ENCODE measurements at places on chromosomes 13 and 19. TPM values are rescaled to one million over a fixed set of nuclear protein-coding genes. Genes with fewer than 3 reads are reported as not detected.
A peak's percentile ranks its signal among the peaks of the same experiment; 100 is the strongest.

The SAFB gene
- polyA plus RNA-seq, result 51.7 TPM

The ATP12A gene
- not detected for polyA plus RNA-seq

DNA sequence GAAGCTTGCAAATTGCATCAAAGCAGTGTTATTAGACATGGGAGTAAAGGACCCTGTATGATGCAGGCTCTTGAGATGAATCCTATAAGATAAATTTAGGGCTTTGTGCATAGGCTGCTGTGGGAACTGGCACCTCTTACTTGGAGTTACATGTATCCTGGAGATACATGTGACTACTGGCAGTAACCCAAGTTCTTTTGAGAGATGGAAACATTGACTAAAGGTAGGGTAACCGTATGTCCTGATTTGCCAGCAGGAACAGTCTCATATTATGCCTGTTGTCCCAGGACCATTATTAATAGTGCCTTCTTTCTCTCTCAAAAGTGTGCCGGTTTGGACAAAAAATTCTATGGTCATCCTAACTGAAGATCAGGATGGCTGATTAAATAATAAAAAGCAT is 195.4 kb downstream of the LACC1 start:
- no peak for DNase-seq

The FPR1 gene
- polyA plus RNA-seq, result 1.0 TPM

DNA sequence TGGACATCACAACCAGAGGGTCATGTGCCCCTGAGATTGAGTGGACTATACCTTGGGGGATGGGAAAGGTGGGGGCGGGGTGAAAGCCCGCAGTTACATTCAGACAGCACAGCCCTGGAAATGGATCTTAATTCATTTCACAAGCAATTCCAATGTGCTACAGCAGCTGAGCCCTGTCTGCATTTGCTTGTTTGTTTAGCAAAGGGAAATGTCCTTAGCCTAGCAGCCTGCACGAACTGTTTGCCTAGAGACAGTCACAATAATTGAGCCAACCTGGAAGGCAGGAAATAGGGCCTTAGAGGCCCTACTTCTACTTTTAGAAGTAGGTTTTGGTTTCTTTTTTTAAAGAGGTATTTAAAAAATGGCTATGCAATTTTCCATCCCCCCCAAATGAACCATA is 177.3 kb upstream of the KL start:
- peak; percentile 8 for DNase-seq

The VN1R2 gene
- not detected for polyA plus RNA-seq

The CCDC70 gene
- polyA plus RNA-seq, result not detected

- DNase-seq, result no peak
These were observed 700 bp downstream of the ZNF816 start for GRCh38 chr19:52961981-52962380.

- no peak for DNase-seq
These were observed 57.7 kb downstream of the ATP8A2 start for GRCh38 chr13:25429466-25429865.

The PCP2 gene
- not detected for polyA plus RNA-seq

- DNase-seq, result peak; percentile 90
These were observed at the start of gene SIX5 for GRCh38 chr19:45768984-45769782. TSS of gene SIX5 (minus strand) at chr19:45769252. CDS start at chr19:45768844, 408 bp downstream.

The EDNRB gene
- polyA plus RNA-seq, result not detected

GRCh38 chr13:27635266-27635665 is 13.6 kb downstream of the POLR1D start:
- DNase-seq, result no peak

- DNase-seq, result no peak
These were observed 16.2 kb downstream of the KRTDAP start for GRCh38 chr19:35474104-35474503.

DNA sequence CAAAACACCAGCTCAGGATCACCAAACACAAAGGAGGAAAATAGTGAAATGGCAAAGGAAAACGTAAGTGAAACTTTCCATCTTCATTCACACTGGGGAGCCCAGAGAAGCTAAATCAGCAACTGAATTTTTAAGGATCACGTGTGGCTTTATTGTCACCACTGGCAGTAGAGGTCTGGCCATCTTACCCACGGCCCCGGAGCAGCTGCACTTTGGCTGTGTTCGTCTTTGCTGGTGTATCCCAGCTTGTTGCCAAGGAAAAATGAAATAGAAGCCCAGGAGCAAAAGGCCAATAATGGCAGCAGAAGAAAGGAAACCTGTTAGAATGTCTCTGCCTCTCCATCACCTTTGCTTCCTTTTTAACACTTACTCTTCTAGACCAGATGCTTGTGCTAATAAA is 274.7 kb downstream of the FOXO1 start:
- no peak for DNase-seq

The MEIS3 gene
- polyA plus RNA-seq, result not detected

GRCh38 chr13:102907886-102908515 is 62.2 kb downstream of the ERCC5 start:
- no peak for DNase-seq

The SBK3 gene
- polyA plus RNA-seq, result not detected

GRCh38 chr13:89066868-89067466 is 1395.8 kb downstream of the SLITRK5 start:
- DNase-seq, result peak; percentile 28

The PROZ gene
- not detected for polyA plus RNA-seq

- no peak for DNase-seq
These were observed 92.5 kb downstream of the PTPRS start for GRCh38 chr19:5247957-5248705.

The SUPT5H gene
- polyA plus RNA-seq, result 70.4 TPM

GRCh38 chr13:32059511-32059984 is 28.0 kb downstream of the FRY start:
- DNase-seq, result no peak

The HTR2A gene
- polyA plus RNA-seq, result not detected

DNA sequence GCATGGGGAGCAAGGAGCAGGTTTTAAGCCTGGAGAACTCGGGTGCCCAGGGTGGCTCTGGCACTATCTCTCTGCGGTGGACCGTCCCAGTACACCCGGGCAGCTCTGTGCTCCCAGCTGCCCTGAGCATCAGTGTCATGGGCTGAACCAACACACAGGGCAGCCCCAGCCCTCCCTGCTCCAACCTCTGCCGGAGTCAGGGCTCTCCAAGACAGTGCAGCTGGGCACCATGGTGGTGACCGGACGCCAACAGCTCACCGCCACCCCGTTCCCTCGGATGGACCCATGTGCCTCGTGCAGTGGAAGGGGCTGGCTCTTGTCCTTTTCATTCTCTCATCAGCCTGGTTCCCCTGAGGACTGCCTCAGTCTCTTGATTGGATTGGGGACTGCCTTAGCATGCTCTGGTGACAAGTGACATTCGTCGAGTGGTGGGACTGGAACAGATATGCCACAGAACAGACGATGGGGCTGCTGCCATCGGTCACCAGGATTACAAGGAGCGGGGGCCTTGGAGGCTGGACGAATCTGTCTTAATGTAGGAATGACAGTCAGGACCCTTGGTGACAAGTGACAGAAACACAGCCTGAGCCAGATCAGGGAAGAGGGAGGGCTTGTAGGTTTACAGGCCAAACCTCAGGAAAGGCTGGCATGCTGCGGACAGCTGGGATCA is 25.7 kb upstream of the VSTM2B start:
- no peak for DNase-seq

The CD33 gene
- polyA plus RNA-seq, result 0.60 TPM

The ZNF728 gene
- polyA plus RNA-seq, result not detected

The ZNF85 gene
- 28.1 TPM for polyA plus RNA-seq

DNA sequence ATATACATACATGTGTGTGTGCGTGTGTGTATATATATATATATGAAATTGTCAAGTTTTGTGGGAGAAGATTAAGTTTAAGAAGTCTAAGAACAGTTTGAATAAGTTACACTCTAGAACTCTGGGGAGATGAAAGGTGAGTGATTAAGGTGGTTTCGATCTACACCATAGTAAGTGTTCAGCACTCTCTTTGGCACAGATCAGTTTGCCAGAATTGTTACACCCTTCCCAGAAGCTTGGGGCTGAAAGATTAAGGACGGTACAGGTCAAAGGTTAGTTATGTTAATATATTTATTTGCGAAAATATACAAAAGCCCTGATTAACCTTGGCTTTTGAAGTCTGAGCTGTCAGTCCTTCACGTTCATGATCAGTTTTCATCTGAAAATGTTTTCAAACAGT is 309.1 kb downstream of the KLF5 start:
- no peak for DNase-seq

- no peak for DNase-seq
These were observed 2.2 kb upstream of the ADM5 start for GRCh38 chr19:49687150-49687549.

The OR7A5 gene
- not detected for polyA plus RNA-seq

DNA sequence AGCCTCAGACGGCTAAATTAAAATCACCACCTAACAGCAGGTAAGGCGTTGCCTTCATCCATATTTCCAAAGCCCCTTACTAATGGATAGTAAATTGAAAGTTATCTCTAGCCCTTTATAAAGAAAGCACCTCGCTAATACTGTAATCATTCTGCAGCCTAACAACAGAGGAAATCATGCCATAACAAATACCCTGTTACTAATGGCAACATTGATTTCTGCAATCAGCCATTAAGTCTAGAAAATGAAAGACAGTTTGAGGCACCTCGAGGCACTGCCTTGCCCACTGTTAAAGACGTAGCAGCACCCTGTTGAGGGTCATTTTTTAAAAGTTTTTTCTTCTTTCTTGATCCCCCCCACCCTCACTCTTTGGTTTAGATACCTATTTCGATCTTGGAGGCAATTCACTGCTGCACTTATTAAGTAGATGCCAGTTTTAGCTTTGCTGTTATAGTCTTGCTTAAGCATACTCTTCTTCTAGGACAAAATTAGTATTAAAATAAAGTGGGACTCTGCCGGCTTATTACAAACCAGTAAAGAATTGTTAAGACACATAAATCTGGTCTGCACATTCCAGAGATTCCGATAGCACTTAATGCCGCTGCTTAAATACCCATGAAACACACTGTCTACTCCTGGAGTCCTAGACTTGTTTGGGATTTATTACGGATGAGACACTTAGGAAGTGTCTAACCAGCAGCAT is 74.8 kb downstream of the ZNF536 start:
- no peak for DNase-seq

DNA sequence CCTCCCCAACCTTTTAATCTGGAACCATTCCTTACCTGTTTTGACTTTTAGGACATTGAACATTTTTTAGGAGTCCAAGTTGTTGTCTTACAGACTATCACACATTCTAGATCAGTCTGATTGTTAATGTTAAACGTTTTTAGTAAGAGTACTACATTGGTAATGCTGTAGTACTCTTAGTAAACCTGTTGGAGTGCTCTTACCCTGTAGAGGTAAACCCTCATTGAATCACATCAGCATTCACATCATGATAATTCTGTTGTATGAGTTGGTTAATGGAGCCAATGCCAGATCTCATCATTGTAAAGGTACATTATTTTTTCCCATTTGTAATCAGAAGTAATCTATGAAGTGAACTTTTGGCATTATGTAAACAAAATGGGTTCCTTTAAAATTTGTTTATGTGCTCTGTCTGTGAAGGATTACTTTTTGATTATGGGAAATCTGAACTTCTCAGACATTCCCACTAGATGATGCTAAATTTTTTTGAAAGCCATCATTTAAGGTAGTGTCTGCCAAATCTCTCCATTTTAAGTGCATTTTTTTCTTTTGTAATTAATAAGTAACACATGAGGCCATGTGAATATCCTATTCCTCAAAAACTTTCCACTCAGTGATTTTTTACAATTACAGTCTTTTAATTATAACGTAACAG is 55.2 kb downstream of the VWA8 start:
- DNase-seq, result no peak

DNA sequence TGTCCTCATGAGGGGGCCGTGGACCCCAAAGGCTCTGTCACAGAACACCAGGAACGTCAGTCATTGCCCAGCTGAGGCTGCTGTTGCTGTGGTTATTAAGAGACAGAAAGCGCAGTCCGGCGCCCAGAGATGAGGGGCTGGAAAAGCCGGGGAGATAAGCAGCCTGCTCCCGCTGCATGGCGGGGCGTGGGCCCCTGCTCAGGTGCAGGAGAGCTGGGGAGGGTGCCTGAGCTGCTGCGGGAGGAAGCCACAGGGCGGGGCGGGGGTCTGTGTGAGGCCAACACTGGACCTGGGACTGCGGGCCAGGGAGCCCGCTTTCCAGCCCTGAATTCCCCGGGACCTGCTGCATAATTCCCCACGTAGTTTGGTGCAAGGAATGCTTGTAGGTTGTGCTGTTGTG is 11.3 kb downstream of the SOX1 start:
- DNase-seq, result no peak

The MBD3L2 gene
- polyA plus RNA-seq, result not detected

DNA sequence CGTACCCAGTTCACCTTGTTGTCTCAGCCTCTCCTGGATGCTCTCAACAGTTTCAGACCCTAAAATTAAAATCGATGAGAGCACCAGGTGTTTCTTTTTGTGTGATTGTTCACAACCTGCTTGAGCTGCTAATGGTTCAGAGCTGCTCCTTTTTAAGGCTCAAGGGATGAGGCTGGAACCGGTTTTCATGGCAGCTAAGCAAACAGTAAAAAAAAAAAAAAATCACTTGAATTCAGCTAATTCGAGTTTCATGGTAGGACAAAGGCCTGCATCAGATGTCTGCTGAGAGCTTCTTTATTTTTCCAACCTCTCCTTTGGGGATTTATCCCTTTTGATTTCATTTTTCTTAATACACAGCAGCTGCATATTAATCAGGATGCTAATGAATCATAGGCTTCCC is 6.5 kb downstream of the SYCE2 start:
- DNase-seq, result no peak

The RFC3 gene
- polyA plus RNA-seq, result 8.3 TPM

DNA sequence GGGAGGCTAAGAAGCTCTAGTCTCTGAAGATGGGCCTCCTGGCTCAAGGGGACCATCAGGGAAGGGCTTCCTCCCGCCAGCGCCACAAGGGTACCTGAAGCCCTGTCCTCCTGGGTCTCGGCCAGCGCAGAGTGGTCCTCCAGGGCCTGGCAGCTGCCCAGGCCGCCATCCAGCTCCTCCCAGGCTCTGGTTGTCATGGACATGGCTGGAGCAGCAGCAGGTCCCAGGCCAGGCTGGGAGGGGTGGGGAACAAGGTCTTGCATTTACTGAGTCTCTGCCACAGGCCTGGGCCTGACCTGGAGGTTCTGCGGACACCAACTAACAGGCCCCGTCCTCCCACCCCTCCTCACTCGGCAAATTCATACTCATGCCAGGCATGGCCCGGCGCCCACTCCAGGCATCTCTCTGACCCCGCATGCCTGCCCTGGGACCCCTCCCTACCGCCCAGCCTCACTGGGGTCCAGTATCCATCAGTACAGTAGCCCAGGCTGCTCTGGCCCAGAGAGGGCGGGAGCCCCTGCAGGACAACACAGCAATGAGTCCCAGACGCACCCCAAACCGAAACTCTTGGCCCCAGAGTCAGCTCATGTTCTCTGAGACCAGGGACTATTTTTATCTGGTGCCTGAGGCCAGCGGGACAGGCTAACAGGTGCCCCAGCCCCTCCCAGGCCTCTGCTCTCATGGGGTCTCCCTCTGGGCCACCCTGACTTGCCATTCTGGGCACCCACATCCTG is 938 bp downstream of the JSRP1 start:
- no peak for DNase-seq

The HAUS5 gene
- polyA plus RNA-seq, result 9.8 TPM

- DNase-seq, result no peak
These were observed 15.1 kb downstream of the CRTC1 start for GRCh38 chr19:18698321-18699167.

GRCh38 chr13:25881971-25882451 is 169.8 kb downstream of the SHISA2 start:
- DNase-seq, result no peak

GRCh38 chr13:46473806-46474205 is 79.2 kb upstream of the LRCH1 start:
- no peak for DNase-seq

The KCNRG gene
- 1.7 TPM for polyA plus RNA-seq

The ECSIT gene
- 35.6 TPM for polyA plus RNA-seq

- no peak for DNase-seq
These were observed 542.1 kb downstream of the SLITRK1 start for GRCh38 chr13:83340170-83340569.

The FBXO27 gene
- not detected for polyA plus RNA-seq

The C1QTNF9B gene
- not detected for polyA plus RNA-seq

The RNF17 gene
- not detected for polyA plus RNA-seq

Measured in naive B cell (primary cell).